Effector CD4-positive, alpha-beta T cell (primary cell): ENCODE measurements at places on chromosomes 12 and 14.

GRCh38 chr12:130489293-130489692, 151.6 kb downstream of the PIWIL1 start:
- DNase-seq = no peak

DNA sequence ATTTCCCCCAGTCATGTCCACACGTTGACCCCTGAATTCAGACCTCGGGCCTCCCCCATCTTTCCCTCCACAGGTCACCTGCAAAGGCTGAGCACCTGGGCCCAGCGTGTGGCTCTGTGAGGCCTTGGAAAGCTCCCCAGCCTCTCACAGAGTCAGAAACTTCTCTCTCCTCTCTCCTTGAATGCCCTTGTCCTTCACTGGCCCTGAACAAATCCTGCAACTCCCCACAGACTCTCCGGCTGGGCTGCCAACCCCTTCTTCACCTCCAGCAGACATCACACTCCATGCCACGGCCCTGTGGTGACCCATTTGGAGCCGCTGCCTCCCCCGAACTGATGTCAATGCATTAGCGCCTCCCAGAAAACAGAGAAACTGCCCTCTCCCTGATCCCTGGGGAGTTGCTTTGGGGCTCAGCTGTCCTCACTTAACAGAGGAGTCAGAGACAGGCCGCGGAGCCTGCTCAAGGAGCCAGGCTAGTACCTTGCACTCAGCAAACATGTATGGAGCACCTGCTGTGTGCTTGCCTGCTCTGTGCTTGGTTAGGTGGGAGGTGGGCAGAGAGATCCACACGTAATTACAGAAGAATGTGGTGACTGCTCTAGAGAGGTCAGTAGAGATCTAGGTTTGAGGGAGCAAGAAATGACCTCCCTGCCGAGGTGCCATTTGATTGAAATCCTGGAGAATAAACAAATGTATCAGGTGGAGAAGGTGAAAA, 99.2 kb upstream of the PWP1 start:
- DNase-seq = no peak

GRCh38 chr12:57850854-57851430, 4.4 kb upstream of the CTDSP2 start:
- no peak for DNase-seq

GRCh38 chr14:41900644-41901043, 294.0 kb downstream of the LRFN5 start:
- DNase-seq = no peak

DNA sequence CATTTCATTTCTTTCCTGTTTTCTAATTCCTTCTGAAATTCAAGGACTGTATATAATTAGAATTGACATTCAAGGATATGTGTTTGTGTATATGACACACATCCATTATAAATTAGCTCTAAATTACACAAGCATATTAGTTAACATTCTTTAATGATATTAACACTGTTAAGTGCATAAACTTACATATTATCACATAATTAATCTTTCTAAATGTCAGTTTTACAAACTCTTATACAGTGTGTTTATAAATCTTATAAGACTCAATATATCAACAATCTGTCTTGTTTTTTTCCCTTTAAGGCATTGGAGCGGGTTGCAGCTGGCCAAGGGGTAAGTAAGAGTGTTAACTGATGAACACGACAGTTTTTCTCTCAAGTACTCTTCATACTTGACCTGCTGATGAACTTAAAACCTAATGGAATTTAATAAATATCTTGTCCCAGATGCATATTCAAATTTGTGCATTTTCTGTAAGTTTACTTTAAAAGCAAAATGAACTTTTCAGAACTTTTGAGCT, 76.1 kb downstream of the METTL25 start:
- DNase-seq = no peak

DNA sequence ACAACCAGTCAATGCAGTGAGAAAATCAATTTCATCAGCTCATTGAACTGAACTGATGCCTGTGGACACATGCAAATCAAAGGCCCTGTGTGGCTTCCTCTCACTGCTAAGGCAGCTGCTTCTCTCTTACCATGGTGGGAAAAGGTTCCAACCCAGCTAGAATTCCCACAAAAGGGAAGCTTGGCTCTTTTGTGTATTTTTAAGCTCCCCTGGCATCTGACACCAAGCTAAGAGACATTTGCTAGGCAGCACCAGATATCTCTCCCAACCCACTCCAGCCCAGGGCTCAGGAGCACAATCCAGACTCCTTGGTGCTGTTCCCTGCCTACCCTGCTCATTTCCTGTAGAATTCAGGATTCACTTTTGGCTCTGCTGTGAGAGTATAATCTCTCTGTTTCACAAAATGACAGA, 129.6 kb downstream of the GXYLT1 start:
- no peak for DNase-seq

DNA sequence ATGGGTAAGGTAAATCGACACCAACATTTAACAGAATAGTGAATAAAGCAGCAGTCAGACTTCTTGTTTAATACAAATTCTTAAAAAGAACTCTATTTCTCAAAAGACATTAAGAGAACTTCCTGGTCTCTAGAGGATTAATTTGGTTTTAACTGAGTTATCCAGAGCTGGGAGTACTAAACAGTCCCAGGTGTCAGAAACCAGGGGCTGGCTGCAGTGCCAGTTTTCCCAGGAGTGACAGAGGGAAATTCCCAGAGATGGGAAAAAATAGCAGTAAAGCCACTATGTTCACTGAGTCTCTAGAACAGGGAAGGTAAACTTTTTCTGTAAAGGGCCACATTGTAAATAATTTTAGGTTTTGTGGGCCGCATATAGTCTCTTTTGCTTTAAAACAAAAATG, 8.8 kb downstream of the ATP5MC2 start:
- DNase-seq = no peak

DNA sequence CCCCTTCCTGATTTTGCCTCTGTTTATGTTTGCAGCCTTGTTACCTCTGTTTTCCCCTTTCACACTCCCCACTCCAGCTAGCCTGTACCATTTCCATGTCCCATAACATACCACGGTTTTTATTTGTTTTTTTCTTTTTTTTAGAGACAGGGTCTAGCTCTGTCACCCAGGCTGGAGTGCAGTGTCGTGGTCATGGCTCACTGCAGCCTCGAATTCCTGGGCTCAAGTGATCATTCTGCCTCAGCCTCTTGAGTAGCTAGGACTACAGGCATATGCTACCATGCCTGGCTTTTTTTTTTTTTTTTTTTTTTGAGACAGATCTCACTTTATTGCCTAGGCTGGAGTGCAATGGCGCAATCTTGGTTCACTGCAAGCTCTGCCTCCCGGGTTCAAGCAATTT, 18.4 kb upstream of the SAMD4A start:
- DNase-seq = no peak

DNA sequence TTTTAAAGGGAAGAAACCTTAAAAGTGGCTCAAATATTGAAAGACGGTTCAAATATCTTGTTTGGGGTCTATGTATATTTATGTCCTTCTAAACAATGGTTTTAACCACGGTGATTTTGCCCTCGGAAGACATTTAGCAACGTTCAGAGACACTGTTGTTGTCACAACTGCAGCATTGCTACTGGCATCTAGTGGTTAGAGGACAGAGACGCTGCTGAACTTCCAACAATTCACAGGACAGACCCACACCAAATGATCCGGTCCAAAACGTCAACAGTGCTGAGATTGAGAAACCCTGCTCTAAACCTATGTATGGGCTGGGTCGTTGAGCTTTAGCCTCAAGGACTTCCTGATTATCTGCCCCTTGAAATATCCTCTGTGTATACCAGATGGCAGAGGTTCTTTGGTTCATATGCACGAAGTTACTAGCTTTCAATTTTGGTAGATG, 1.7 kb downstream of the ANGEL1 start:
- DNase-seq = no peak

- DNase-seq = no peak
Observed at GRCh38 chr12:94553130-94553519, 93.5 kb upstream of the CEP83 start.

DNA sequence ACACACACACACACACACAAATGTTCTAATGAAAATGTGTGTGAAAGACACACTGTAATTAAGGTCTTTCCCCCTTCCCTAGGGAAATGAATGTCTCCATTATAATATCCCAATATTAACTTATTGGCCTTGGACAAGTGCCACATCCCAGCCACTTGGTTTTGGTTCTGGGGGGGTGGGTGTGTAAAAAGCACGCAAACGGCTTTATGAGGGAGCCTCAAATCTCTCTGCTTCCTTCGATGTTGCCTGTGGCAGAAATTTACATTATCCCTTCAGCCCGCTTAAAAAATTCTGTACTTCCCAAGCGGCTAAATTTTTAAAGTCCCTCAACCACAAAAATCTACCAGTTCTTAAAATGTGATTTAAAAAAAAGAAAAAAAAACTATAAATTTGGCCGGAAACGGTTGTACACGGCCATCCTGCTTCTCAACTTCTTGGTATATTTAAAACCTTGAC, 432 bp downstream of the C14orf93 start:
- no peak for DNase-seq

GRCh38 chr12:25719505-25719904, 166.4 kb upstream of the LMNTD1 start:
- no peak for DNase-seq

DNA sequence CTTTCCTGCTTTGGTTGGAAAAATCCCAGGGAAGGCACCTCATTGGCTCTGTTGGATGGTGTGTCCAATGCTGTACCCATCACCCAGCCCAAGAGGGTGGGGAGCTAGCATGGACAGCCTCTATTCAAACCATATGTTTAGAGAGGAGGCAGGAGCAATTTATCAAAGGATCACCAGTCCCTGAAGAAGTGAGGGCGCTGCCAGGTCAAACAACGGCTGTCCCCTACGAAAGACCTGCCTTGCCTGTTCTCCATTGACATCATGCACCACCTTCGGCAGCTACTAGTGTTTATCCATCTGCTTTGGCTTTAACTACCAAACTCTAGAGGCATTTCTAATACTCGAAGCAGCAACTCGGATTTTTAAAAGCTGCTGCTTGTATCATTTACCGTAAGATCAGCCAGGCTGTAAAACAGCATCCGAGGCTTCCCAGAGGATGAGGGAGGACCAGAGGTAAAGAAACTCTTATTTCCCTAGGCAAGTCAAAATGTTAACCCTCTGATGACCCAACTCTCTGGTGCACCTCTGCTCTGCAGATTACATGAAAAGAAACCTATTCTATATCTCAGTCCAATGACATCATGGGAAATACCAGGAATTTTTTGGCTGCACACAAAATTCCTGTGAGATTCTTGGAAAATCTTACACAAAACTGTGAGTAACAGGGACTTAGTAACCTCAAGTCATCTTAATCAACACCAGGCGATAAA, 720.9 kb upstream of the TBX3 start:
- DNase-seq = no peak

DNA sequence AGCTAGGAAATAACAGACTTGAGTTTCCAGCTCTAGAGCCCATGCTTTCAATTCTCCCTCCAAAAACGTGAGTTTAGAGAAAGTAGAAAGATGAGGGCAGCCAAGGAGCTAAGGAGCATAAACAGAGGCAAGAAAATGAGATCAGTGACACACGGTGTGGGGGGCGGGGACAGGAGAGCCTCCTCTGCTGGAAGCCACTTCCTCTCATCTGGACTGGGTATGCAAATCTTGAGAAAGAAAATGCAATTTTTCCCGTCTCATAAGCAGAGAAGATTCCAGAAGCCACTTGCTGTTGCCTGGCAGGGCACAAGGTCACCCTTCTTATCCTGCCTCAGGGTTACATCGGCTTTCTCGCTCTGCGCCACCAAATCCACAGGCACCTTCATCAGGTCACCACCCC, 6.0 kb downstream of the OR10P1 start:
- no peak for DNase-seq

DNA sequence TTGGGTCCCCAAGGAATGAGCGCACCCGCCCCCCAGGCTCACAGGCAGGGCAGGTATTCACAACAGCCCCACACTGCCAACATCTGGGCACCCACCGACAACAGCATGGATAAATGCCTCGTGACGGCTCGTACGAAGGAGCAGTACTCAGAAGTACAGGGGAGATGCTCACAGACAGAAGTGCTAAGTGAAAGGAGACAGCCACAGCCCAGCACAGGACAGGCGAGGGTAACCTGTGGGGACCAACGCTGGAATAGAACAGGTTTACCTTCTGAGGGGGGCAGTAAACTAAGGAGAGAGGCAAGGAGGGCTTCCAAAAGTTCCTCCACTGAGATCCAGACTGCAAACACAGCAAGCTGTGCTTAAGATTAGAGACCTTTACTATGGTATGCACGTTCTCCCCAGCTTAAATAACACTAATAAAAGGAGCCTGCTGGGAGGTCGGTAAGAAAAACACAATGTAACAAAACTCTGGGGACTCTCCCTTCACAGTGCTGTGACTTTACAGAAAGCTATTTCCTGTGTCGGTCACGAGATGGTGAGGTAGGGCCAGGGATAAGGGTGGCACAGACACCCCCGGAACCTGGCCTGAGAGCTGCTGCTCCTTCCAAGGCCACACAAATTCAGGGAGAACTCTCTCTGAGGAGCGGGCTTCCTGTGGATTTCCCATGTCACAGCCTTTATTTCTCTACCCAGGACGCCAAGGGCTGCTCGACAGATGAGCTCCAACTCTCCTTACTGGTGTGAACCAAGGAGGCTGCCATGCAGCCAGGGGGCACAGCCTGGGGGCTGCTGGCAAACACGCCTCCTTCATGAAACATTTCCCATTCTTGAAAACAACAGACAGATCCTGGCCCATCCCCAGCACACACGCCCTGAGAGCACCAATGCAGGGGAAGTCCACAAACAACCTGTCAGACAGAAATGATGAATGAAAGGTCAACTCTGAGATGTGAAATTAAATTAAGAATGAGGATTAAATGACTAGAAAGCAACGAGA, 26.3 kb downstream of the SLC15A4 start:
- DNase-seq = no peak

DNA sequence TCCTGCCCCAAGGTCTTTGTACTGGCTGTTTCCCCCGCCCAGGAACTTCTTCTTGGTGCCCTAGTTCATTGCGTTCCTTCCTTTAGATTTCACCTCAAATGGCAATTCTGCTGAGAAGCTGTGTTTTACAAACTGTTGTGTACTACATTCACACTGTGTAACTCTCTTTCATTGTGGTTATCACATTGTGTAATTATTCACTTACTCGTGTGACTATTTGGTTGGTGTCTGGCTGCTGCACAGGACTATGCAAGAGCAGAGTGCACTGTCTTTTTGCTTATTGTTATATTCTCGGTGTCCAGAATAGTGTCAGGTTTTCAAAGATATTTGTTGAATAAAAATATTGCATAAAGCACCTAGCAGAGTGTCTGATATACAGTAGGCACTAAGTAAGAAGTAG, 177.2 kb upstream of the PRICKLE1 start:
- DNase-seq = no peak

- no peak for DNase-seq
Observed at GRCh38 chr14:50018933-50019210, 97.5 kb downstream of the VCPKMT start.
